CD4-positive, alpha-beta T cell treated with Interleukin-6 at 100 ng/mL for 8 hours (primary cell): ENCODE measurements at places on chromosomes 5 and 9.

DNA sequence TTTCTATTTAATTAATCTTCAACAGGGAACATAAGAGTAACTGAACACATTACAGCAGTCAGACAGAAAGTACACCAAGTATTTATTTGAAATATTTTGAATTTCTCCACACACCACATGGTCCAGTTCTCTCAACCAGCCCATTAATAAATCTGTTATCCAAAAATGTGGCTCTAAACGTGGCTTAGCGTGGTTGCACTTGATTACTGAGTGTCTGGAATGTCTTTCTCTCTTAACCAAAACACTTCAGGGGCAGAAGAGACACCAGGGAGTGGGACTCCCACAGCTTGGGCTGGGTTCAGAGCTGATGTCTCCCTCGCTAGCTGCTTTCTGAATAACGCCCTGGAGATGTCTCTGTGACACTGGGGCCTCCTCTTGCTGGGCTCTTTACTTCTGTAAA is 52.6 kb upstream of the FANCC start:
- no peak for DNase-seq

DNA sequence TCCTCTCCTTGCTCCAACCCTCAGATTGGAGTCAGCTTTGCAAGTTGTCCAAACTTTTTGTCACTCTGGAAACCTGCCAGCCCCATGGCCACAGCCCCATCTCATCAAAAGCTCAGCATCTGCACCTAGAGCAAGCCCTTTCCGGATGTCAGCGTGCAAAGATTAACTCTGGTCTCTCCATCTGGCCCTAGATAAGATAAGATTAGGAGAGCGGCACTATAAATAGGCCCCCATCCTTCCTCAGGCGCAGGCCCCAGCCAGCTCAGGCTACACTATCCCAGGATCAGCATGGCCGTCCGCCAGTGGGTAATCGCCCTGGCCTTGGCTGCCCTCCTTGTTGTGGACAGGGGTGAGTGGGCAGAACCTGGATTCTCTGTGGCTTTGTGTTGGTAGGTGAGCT is at the start of gene SPINK4:
Gene SPINK4, plus strand, starts transcription at position 247 of the 400 bp plus-strand sequence. Its CDS starts 42 bp downstream, at position 289.
- no peak for DNase-seq

DNA sequence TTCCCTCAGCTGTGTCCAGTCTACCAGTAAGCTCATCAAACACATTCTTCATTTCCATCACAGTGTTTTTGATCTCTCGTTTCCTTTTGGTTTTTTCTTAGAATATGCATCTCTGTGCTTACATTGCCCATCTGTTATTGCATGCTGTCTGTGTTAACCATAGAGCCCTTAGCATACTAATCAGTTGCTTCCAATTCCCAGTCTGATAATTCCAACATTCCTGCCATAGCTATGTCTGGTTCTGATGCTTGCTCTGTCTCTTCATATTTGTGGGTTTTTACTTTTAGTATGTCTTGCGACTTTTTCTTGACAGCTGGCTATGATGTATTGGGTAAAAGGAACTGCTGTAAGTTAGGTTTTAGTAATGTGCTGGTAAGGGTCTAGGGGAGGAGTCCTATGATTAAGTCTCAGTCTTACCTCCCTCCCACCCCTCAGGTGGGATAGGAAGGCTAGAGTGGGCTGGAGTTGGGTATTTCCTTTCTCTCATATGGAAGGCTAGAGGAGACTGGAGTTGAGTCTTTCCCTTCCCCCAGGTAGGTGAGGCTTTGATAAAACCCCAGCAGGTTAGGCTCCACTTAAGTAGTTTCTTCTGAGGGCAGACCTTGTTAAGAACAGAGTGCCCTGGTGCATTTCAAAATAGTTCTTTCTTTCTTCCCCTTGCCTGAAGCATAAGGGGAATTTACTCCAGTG is 99.1 kb upstream of the RASGRF2 start:
- DNase-seq, result no peak

- DNase-seq, result no peak
Observed at GRCh38 chr9:2198956-2199635, 183.9 kb downstream of the SMARCA2 start.

DNA sequence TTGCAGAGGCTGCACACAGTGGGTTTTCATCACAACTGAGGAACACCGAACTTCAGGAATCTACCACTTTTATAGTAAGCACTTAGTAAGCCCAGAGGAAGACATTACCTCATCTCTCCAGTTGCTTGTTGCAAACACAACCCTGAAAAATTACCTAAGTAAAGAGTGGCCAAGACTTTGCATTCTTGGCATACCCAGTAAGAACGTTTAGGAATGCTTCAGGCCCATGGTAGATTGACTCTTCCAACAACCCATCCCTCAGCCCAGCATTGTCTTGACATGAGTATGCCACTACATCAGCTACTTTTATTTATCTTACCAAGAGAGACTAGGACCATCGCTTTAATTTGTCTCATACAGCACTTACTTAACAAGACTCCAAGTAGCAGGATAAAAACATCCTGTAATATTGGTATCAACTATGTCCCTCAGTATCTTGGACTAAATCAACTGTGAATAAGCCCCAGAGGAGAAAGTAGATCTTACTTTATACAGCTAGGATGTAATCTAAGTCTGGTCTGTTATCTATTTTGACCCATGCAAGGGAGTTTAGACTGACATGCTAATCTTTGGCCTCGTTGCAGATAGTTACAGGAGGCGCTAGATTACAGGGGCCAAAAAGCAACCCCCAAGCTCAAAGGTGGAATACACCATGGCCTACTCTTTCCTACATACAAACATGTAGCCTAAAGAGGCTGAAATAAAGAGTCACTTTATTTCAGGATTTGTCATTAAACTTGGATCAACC is 114.9 kb downstream of the INVS start:
- DNase-seq, result no peak

- no peak for DNase-seq
Observed at GRCh38 chr9:6086006-6086655, 70.7 kb upstream of the RANBP6 start.

DNA sequence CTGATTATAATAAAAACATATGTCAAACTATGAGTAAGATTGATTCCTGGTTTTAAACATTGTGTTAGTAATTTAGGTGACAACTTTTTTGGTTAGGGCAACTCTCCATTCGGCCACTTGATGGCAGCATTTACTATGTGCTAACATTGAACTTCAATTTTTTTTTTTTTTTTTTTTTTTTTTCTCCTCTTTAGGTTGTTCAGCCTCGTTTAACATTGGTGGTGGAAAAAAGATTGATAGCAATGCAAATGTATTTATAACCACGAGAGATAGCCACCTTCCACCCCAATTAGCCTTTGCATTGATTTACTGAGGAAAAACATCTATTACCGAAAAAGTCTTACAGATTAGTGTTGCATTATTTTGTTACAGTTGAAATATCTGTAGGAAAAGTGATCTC is 159.1 kb downstream of the CSNK1G3 start:
- DNase-seq, result no peak

GRCh38 chr5:173926359-173926758 is 38.2 kb downstream of the CPEB4 start:
- DNase-seq, result no peak

GRCh38 chr5:92444888-92445287 is 1061.8 kb upstream of the ARRDC3 start:
- no peak for DNase-seq

DNA sequence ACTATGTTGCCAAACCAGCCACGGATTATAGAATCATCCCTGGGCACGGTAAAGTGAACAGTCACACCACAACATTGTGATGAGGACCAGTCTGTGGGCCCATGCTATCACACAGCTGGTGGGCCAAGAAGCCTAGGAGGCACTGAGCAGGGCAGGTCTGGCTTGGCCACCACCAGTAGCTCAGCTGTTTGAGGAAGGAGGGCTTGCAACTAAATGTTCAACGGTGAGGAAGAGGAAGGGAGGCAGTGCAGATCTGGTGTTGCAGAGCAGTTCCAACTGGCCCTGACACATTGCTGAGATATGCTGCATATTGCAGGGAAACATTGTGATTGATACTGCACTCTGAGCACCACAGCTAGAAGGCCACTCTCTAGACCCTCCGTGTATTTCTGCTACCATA is 77.9 kb upstream of the ATG10 start:
- no peak for DNase-seq

DNA sequence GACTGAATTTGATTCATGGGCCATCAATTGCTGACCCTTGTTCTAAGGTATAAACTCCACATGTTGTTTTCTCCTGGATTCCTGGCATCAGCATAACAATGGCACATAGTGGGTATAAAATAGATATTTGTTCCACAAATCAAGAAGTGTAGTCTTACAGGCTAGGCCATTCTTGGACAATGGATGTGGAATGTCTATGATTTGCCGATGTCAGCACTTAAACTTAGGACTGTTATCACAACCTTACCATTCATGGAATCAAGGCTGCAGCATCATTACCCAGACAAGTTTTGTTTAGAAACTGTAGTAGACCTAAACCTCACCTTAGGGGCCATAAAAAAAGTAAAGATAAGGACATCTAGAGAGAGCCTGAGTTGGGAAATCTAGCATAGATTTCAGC is 680.0 kb downstream of the BRINP1 start:
- no peak for DNase-seq

DNA sequence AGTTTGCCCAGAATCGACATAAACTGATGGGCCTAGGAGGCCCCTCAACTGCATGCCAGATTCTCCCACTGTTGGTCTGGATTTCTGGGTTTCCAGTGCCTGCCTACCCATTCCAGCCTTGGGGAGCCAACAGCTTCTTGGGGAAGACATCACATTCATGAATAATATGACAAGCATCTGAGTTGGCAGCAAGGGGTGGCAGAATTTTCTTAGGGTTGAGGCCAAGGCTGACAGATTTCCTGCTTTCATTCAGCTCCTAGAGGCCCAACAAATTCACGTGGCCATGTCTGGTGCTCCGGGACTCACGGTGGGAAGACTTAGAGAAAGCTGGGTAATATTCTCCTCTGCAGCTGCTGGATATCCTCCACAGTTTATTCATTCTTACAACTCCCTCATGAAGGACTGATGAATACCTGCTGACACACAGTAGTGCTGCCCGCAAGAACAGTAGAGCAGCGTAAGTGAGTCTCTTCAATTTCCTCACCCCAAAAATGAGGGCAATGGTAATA is 305.0 kb upstream of the TNC start:
- no peak for DNase-seq

DNA sequence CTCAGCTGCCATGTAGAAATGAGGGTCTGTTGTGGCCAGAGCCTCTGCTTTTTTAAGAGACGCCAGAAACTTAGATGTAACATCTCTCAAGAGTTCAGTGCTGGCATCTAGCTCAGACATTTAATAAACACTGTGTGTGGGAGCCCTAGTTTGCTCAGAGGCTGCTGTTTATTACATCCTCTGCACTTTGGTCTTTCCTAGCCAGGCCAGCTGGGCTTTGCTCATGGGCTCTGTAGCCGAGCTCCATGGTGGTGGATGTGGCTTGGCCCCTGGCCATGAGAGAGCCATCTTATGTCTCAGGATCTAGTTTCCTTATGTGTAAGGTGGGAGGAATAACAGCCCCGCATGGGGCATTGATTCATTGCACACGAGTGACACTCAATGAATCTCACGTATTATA is 30.0 kb downstream of the ARHGEF37 start:
- no peak for DNase-seq

DNA sequence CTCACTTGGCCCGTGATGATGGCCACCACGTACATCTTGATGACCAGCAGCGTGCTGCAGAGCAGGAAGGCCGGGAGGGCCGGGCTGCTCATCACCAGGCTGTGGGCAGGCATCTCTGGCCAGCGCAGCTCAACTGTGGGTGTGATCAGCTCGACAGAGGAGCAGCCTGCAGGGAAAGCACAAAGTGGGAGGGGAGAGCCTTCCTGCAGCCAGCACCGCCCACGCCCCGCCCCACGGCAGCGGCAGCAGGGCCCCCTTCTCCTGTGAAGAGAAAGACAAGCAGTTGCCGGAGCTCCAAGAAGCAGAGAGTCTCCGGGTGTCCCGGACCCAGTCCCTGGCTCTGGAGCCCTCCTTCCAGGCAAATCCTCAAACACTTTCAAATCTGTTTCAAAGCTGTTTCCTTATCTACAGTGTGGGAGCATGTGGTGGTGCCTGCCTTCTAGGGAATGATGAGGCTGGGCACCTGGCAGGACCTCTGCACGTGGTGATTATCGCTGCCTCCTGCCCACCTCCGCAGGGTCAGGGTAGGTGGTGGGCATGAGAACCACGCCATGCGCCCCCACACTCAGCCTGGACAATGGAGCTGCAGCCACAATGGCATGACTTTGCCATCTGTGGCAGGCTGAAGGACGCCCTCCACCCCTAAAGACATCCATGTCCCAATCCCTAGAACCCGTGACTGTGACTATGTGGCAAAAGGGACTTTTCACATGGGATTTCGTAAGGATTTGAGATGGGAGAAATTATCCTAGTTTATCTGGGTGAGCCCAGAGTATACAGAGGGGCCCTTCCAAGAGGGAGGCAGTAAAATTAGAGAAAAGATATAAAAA is at the start of gene PTGES:
Gene PTGES, minus strand, starts transcription at position 143 of the 830 bp plus-strand sequence. Its CDS starts 30 bp downstream, at position 113.
- peak; percentile 46 for DNase-seq

- no peak for DNase-seq
Observed at GRCh38 chr9:28774433-28775235, 1201.4 kb upstream of the C9orf72 start.

DNA sequence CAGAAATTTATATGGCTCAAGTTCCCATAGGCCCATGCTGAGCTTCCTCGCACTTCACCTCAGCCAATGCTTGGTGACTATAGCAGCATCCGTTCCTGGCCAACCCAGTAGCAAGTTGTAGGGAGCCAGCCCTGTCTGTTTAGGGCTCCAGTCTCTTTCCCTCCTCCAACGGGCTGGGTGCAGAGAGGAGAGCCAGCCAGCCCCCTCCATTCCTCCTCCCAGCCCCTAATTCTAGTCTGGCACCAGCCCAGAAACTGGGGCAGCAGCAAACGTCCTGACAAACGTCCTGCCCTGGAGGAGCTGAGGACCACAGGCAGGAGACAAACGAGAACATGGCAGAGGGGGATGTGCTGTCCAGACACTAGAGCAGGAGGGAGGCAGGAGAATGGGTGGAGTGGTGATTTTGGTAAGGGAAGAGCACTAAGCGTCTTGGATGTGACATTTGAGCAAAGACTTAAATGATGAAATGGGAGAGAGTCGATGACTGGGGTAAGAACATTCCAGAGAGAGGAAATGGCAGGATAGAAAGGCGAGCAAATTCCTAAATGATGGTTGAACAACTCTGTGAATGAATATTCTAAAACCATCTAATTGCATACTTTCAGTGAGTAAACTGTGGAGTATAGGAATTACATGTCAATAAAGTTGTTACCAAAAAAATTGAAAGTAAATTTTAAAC is 222.5 kb upstream of the DAPK1 start:
- DNase-seq, result no peak
